MM.1S (cell line): ENCODE measurements at places on chromosomes 7 and 10.

- DNase-seq: no peak
These were observed 119.0 kb downstream of the BTAF1 start for GRCh38 chr10:92042541-92042940.

- DNase-seq: no peak
These were observed 224.0 kb upstream of the ZNF32 start for GRCh38 chr10:43872644-43873043.

DNA sequence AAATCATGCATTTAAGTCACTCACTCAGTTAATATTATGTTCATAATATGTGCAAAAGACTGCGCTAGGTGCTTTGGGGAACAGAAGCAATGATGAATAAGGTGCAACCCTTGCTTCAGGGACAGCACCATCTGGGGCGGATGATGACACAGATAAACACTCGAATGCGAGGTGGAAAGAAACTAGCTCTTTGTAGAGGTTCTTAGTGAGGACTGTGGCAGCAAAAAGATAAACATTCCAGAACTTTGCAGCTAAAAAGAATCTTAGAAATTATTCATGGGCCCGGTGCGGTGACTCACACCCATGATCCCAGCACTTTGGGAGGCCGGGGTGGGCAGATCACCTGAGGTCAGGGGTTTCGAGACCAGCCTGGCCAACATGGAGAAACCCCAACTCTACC is 29.8 kb upstream of the CHST15 start:
- no peak for DNase-seq

GRCh38 chr7:111224354-111225231 is 133.7 kb downstream of the LRRN3 start:
- DNase-seq: no peak

GRCh38 chr10:3693022-3693697 is 91.8 kb downstream of the KLF6 start:
- no peak for DNase-seq

- DNase-seq: no peak
These were observed 123.6 kb downstream of the NPTX2 start for GRCh38 chr7:98740643-98741042.

DNA sequence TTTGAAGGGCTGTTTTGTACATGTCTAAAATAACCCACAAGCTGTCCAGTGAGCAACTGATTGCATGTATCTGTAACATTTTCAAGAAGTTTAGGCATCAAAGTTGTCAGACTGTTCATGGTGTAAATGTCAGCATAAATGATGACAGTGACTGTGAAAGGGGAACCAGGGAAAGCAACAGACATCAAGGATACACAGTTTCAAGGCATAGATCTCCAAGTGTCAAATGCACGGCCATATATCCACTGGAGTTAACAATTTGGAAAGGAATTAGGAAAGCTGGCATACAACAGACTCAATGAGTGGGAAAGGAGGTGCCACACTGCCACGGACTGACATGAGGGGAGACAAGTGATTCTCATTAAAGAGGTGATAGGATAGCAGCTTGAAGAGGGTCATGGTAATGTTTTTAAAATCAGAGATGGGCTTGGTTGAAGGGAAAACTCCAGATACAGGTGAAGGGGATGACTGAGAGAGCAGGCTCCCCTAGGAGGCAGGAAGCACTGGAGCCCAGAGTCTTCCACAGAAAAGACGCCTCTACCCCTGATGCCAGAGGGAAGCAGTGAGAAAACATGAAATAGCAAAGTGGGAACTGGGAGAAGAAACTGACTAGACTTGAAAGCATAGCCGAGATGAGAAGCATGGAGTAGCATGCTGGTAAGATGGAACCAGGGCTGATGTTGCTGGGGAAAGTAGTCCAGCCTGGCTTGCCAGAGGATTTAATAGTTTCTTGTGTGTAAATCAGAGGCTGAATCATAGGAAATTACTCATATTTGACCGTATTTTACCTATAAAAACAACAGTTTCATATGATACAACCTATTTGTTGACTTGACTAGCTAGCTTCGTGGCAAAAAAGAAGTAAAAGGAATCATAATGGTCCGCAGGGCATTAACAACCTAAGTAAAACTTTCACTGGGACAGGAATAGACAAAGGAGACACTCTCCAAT is 18.6 kb downstream of the NSMCE4A start:
- no peak for DNase-seq
